ENCODE measurements at places on chromosomes 1 and 21. TPM values are rescaled to one million over a fixed set of nuclear protein-coding genes. Genes with fewer than 3 reads are reported as not detected.

DNA sequence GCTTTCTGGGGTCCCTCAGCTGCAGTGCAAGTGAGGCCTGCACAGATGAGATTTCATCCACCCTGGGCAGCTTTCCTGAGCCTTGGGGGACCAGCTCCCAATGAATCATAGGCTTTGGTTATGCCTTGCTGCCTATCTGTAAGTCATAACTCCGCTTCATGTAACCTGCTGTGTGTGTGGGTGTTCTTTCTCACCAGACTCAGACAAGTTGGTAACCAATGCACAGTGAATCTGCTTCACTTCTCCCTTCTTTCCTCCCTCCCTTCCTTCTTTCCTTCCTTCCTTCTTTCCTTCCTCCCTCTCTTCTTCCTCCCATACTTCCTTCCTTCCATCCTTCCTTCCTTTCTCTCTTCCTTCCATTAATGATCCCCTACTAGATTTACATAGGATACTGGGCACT lies 34.4 kb upstream of the PSMB2 start:
- no peak for DNase-seq

DNA sequence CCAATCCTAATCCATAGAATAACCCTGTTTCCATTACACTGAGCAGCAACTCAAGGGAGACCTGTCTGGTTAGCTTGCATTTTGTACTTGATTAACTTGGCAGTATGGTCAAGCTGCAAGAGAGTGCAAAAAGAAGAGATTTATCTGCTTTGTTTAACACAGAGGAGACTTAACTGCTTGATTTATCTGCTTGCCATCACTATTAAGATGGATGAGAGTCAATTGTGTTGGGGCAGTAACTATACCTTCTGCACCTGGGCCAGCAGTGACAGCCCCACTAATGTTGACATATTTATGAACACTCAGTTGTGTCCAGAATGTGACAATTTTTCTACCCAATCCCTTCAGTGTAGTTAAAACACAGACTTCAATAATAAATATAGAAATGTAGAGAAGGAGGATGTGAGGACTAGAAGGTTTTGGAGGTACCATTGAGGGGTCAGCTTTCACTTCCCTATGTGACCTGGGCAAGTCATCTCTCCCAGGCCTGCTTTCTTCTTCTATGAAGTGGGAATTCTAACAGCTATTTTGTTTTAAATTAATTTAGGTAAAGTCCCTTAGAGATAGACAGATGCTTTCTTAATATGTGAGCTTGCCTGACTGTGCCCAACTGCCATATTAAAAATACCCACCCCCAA lies 159.1 kb upstream of the KCNK2 start:
- DNase-seq, result no peak

ACTL8 gene
- not detected for polyA plus RNA-seq

GRCh38 chr1:77548285-77548684 lies 134.2 kb downstream of the ZZZ3 start:
- DNase-seq, result no peak

DNA sequence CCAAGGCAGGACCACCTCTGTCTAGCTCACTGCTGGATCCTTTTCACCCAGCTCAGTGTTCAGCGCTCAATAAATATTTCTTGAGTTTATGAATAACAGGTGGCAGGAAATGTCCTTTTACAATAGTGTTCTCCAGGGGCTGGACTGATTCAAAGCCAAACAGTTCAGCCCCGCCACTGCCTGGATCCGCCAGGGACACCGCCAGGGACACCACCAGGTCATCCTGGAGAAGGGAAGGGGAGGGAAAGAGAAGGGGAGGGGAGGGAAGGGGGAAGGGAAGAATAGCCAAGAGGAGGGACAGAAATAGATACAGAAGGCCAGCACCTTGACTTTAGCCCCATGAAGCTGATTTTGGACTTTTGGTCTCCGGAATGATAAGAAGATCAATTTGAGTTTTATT lies 255.6 kb downstream of the GRIK3 start:
- no peak for DNase-seq

GRCh38 chr21:42171091-42172053 lies 47.6 kb upstream of the ABCG1 start:
- no peak for DNase-seq

KCNA3 gene
- polyA plus RNA-seq, result 12.4 TPM

GRCh38 chr1:100606438-100606837 lies 68.5 kb downstream of the GPR88 start:
- DNase-seq, result no peak

AMY1B gene
- not detected for polyA plus RNA-seq

GRCh38 chr21:46561445-46562090 lies 43.3 kb downstream of the S100B start:
- DNase-seq, result no peak

- DNase-seq, result no peak
Observed at GRCh38 chr1:117971777-117972176, 42.2 kb downstream of the WDR3 start.

KCNT2 gene
- polyA plus RNA-seq, result not detected

- DNase-seq, result no peak
Observed at GRCh38 chr1:246969621-246970020, 37.9 kb upstream of the AHCTF1 start.

MANEAL gene
- 1.5 TPM for polyA plus RNA-seq

PTPRF gene
- polyA plus RNA-seq, result not detected

- DNase-seq, result peak; percentile 75
Observed at GRCh38 chr1:234608911-234609690, 877 bp downstream of the IRF2BP2 start.

FMO3 gene
- polyA plus RNA-seq, result not detected

GRCh38 chr1:230866171-230867070 lies 1.9 kb downstream of the C1orf198 start:
- no peak for DNase-seq

FCRL1 gene
- 0.41 TPM for polyA plus RNA-seq

DNA sequence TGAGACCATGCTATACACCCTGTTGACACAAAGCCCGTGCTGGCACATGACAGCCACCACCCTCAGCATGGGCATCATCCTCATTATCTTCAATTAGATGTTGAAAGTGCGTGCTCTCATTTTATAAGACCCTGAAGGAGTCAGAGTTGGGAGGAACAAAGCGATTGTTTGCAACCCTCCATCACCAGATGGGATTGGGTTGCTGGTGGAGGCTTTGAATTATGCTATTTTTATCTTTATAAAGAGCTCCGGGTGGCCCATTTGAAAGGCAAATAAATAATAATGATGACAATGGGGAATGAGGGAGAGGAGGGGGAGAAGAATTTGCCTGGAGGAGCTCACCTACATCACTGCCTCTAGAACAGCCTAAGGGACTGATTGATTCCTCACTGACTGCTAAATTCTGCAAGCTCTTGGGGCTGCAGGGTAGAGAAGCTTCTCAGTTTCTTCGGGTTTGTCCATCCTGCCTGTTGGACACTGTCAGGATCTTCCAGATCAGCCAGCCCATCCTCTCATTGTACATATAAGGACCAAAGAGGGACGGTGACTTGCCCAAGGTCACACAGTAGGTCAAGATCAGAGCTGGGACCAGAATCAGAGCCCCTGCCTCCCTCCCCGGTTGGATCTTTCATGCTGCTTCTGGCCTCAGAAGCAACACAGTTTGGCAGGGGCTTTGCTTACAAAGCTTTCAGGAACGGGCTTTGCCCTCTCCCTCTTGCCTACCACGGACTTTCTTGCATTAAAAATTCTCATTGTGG lies 130.9 kb upstream of the ZBTB40 start:
- no peak for DNase-seq
